Bone marrow (tissue), 2 donors: ENCODE measurements at places on chromosomes 5 and 9.

DNA sequence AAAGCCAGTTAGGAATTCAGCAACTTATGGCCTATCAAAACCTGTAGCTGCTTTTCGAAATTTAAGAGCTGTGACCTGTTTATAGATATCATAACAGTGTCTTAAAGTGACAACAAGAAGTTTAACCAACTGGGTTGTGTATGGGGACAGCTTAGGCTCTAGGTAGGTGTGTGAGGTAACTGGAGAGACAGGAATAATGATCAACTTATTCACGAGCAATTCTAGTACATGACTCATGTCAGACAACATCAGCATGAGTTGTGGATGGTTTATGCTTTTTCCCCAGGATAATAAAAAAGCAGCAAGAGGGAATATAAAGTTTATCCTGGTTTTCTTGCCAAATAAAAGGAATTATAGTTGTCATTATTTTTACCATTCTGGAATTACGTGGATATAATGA, 88.6 kb downstream of the GDNF start:
- no peak for DNase-seq

DNA sequence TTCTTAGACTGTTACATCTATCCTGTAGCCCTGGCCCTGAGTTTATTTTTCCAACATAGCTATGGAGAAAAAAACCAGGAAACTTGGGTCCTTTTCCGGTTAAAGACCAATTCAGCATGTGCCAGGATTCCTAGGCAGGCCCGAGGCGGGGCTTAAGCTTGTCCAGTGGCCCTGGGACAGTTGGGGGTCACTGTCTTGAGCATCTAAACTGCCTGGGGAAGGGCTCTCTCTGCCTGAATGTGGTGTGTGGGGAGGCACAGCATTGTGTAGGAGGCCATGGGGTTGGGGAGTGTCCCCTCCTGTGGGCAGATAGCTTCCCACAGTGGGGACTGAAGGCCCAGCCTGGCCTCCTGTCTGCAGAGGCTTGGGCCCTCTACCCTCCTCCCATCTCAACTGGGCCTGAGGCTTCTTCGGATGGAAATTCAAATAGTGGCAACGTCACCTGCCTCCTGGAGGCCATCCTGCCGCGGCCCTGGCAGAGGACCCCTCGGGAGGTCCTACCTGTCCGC, 88.8 kb downstream of the PHF2 start:
- DNase-seq, result no peak

DNA sequence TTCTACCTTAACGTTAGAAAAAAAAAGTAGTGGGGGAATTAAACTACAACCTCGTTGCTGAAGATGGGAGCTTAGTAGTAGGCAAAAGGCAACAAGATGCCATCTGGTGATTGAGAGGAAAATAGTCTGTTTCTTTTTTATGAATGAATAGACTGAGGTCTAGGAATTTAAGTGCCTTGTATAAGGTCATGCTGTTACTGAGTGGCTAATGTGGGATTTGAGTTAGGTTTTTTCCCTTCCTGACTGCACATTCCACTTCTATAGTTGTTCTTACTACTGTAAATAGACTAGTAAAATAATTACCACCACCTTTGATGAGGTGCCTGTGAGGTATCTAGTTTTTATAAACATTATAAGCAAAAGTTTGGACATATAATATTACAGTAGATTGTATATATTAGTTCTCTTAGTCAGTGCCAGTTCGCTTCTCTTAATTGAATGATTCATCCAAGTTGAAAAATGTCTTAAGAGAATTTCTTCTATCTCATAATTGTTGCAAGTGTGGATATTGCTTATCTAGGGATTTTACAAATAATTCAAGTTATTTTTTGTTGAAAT, 19.1 kb downstream of the FSD1L start:
- no peak for DNase-seq

- no peak for DNase-seq
Measured at GRCh38 chr5:74633695-74634094, 6.8 kb downstream of the ENC1 start.

- DNase-seq, result no peak
Measured at GRCh38 chr5:94485067-94485466, 133.3 kb downstream of the KIAA0825 start.

- no peak for DNase-seq
Measured at GRCh38 chr5:176134529-176135223, 103.5 kb upstream of the SIMC1 start.

GRCh38 chr5:43985411-43985810, 382.4 kb downstream of the NNT start:
- DNase-seq, result no peak
